ENCODE measurements at places on chromosomes 5 and 9.

DNA sequence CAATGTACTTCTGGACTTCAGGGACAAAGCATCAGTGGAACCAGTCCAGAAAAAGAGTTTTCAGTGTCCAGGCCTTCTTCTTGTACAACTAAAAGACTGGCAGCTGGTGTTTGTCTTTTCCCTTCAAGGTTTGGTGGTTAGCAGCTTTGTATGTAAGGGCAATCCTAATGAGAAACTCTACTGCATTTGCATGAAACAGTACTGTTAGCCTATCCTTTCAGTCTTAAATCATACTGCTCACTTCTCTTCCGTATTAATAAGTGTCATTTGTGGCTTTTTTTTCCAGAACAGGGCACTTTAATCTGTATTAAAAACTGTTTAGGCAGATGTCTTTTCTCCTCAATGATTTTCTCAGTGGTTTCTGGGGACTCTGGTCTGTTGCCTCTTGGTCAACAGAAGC lies 48.9 kb downstream of the FAM174A start:
- DNase-seq = no peak

- DNase-seq = no peak
Observed at GRCh38 chr5:74196233-74196632, 444.3 kb downstream of the ENC1 start.

GRCh38 chr9:131522257-131523085 lies 8.6 kb downstream of the UCK1 start:
- no peak for DNase-seq

- no peak for DNase-seq
Observed at GRCh38 chr9:16626577-16627130, 243.8 kb downstream of the BNC2 start.

- DNase-seq = no peak
Observed at GRCh38 chr9:99181621-99182020, 40.1 kb downstream of the ALG2 start.

- DNase-seq = no peak
Observed at GRCh38 chr9:130905125-130905901, 8.7 kb upstream of the QRFP start.

DNA sequence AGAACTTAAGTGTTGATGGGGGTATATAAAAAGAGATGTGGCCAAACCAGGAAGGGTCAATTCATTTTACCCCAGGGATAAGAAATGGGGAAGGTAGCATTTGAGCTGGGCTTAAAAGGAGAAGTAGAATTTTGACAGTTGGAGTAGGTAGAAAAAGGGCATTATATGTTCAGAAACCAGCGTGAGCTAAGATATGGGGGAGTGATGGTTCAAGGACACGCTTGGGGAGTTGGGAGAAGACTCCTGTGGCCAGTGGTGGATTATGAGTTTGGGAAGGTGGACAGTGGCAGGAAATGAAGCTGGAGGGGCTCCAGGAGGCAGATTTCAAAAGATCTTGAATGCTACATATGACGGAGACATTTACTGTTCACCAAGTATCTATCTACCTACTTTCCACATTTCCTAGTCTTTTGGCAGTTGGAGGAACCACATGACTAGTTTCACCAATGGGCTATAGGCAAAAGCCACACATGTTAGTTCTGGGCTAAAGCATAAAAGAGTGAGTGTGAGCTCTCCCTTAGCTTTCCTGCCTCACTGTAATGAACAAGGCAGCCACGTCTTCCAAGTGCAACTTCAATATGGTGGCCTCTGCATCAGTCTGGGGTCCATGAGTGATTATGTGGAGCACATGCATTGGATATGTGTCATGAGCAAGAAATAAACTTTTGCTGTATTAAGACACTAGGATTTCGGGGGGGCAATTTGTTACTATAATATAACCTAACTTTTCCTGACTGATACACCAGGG lies 15.7 kb upstream of the GSN start:
- no peak for DNase-seq

- DNase-seq = no peak
Observed at GRCh38 chr9:8564960-8565359, 765.4 kb upstream of the DMAC1 start.

DNA sequence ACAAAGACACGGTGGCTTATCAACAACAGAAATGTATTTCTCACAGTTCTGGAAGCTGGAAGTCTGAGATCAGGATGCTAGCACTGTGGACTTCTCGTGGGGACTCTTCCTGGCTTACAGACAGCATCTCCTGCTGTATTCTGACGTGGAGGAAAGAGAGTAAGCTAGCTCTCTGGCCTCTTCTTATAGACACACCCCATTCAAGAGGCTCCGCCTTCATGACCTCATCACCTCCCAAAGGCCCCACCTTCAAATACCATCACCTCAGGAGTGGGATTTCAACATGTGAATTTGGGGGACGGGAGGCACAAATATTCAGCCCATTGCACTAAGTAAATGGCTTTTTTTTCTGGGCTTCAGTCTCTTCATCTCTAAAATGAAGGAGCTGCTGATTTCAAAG lies 27.6 kb downstream of the KCNMB1 start:
- DNase-seq = no peak

DNA sequence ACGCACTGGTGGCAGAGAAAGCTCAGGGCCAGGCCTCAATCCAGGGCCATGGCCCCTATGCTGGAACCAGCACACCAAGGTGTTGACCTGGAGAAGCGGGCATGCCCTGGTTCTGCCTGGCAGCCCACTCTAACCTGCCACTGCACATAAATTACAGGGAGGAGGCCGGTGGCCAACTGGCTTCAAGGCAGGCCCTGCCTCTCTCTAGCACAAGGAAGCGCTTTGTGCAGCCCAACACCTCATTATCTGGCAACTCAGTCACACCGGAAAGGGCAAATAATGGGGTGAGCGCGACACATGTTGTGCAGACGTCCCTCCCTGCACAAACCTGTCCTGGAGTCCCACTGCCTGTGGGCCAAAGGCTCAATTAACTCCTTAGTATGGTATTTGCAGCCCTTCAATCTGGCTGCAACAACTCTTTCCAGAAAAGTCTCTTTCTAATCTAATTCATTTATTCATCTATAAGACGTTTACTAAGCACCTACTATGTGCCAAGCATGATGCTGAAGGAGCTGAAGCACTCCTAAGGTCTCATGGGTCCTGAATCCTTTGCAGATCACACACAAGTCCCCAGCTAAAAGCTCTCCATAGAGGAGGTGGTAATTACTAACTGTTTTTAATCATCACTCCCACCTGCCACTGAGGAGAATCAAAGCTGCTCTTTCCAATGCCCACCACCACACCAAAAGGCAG lies 24.9 kb downstream of the SHB start:
- DNase-seq = no peak

- no peak for DNase-seq
Observed at GRCh38 chr9:123867034-123867433, 62.9 kb downstream of the DENND1A start.

GRCh38 chr5:110956280-110956912 lies 115.1 kb upstream of the TSLP start:
- DNase-seq = no peak

DNA sequence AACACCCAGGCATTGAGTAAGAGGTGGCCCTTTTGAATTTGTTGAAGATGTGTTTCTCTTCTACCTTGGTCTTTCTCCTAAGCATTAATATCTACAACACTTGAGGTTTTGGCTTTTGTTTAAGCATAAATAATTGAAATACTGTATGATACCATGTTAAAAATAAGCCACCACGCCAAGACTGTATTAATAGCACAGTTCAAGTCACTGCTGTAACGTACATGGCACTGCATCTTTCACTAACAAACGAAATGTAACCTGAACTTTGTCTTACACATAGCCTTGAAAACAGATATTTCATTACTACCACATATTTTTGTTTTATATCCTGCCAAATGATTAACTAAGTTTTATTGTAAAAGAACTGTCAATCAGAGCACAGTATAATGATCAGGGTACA lies 112.8 kb downstream of the MLLT3 start:
- no peak for DNase-seq

GRCh38 chr5:5332287-5332686 lies 90.2 kb upstream of the ICE1 start:
- DNase-seq = no peak

- no peak for DNase-seq
Observed at GRCh38 chr5:129113867-129114266, 19.3 kb downstream of the ISOC1 start.

- DNase-seq = no peak
Observed at GRCh38 chr5:145960166-145960565, 23.8 kb downstream of the SH3RF2 start.

- no peak for DNase-seq
Observed at GRCh38 chr9:99213197-99213596, 8.5 kb downstream of the ALG2 start.

GRCh38 chr5:68433526-68433922 lies 218.0 kb downstream of the PIK3R1 start:
- no peak for DNase-seq

- no peak for DNase-seq
Observed at GRCh38 chr9:133347515-133347984, 381 bp downstream of the MED22 start.

- no peak for DNase-seq
Observed at GRCh38 chr5:176153741-176154140, 84.5 kb upstream of the SIMC1 start.

DNA sequence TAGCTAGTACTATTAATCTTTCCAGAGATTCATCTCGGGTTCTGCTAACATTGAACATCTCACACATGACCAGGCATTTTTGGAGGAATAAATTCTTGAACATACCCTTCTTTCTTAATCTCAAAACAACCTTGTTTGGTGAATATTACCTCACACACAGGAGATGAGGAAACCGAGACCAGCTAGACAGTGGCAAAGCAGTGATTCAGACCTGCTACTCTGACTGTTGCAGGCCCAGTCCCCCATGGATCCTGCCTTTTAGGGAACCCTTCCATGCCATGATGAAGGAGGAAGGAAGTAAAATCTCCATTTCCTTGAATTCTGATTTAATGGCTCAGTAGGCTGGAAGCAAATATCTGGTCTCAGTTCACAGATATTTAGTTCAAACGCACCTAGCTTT lies 2.6 kb downstream of the PCSK5 start:
- no peak for DNase-seq

DNA sequence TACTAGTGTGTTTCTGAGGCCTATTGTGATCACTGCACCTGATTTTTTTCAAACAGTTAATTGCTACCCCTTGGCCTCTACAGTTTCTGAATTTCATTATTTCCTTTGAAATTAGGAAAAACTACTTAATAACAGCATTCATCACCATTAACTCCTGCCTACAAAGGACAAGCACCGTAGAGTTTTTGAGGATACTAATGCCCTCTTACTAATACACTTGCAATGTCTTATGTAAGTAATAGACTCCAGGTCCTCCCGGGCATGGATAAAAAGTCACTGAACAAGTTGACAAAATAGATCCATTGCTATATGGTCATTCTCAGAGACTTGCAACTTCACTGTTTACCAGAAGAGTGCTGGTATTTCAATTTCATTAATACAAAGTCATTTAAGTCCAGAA lies 1172.5 kb downstream of the CDH12 start:
- no peak for DNase-seq

DNA sequence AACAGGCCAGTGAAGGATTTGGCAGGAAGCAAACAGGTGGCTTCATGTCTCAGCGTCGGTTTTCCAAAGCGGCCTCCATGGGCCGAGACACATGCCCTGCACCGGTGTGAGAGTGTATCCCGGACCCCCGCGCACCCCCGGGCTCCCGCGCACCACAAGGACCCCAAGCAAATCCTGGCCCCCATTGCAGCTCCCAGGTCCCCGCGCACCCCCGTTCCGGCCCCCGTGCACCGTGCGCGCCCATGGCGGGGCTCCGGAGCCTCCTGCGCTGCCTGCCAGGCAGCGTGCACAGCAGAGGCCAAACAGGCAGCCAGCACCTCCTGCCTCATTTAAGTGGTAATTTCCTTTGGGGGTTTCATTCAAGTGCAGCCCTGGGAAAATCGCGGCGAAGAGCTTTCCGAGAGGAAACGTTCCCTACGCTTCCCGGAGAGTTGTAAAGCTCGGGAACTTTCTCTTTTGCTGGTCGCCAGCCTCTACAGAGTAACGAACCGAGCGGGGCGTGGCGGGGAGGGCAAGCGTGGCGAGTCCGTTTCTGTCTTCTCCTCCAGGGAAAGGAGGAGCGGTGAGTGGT lies 145.5 kb upstream of the SLC24A2 start:
- no peak for DNase-seq

DNA sequence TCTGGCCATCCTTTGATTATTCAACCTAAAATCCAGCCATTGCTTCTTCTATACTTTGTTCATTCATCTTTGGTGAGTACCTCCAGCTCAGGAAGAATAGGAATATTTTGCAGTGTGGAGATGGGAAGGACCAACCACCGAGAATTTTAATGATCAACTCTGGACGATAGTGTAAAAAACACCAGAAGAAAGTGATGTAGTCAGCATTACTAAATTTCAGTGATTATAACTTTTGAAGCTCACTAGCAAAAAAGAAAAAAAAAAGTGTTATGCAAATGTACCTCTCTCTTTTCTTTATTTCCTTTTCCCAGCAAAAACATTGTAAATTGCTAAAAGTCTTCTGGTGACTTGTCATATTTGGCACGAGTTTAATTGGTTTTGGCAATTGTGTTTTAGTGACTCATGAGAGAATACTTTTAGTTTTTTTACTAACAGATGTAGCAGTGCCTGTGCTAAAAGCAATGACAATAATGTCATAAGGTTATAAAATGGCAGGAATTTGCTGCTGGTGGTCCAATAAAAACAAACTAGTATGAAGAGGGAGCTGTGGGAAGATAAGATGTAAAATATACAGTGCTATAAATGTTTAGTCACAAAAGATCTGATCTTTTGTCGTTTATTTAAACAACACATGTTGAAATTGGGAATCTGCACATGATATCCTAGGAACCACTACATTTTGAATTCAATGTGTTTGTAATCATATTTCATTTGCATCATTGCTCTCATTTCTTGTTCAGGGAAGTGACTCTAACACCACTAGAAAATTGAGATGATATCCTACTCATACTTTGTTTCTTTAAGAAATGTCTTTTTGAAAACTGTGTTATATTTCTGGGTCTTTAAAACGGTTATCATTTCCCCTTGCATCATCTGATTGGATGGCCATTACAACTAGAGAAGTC lies 81.3 kb upstream of the ERCC6L2 start:
- no peak for DNase-seq

GRCh38 chr5:74056789-74057164 lies 430.8 kb downstream of the ARHGEF28 start:
- DNase-seq = no peak

- DNase-seq = no peak
Observed at GRCh38 chr5:138663009-138663408, 87.8 kb upstream of the HSPA9 start.

DNA sequence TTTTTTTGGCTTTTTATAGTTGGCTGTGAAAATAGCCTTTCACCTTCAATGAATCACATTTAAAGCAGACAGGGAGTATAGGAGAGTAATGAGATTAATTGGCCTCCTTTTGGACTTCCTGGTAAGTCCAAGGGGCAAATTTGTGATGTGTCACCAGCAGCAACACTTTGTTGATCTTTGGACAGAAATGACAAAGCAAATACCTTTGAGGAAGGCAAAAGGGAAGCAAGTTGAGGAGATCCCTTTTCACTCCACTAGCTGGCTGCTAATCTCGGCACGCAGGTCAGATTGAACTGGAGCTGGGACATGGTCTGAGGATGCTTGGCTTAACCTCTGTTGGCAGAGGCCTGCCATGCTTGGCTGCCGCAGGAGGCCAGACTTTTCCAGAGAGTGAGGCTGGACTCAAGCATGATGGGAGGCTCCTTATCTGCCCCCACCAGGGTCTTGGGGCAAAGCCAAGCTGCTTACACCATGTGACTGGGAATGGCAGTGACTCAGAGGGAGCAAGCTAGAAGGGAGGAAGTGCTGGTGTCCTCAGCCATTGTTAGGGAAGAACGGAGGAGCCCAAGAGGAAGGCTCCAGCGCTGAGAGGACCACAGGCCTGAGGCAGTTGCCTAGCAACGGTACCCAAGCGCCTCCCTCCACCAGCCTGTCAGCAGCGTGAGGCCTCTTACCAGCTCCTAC lies 174.5 kb upstream of the MAP1B start:
- peak; percentile 34 for DNase-seq

- DNase-seq = no peak
Observed at GRCh38 chr5:108003178-108003577, 332.4 kb upstream of the EFNA5 start.

Data from anterior cingulate cortex (tissue), 58 donors.